ENCODE measurements at places on chromosomes 2 and 18.

- DNase-seq, result peak; percentile 97
Measured at GRCh38 chr2:161030260-161031063, 129.8 kb upstream of the TANK start.

- no peak for DNase-seq
Measured at GRCh38 chr2:169069341-169069740, at the start of gene DHRS9. Gene DHRS9, plus strand, starts transcription at chr2:169069563. Its CDS starts 12,019 bp downstream, at chr2:169081582.

GRCh38 chr2:149021271-149021719, 17.2 kb upstream of the LYPD6B start:
- DNase-seq, result no peak

DNA sequence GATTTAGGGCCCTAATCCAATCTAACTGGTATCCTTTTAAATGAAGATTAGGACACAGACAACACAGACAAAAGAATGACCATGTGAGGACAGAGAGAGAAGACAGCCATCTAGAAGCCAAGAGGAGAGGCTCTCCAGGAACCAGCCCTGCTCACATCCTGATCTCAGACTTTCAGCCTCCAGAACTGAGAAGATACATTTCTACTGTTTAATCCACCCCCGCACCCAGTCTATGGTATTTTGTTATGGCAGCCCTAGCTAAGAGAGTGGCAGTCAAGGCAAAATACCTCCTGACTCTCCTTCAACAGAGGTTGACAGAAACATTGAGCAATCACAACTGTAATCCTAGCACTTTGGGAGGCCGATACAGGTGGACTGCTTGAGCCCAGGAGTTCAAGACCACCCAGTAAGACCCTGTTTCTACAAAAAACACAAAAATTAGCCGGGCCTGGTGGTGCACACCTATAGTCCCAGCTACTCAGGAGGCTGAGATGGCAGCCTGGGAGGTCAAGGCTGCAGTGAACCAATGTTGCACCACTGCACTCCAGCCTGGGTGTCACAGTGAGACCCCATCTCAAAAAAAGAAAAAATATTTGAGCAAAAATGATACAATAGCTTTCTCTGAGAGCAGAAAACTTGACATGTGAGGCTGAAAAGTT, 34.7 kb downstream of the WDR33 start:
- no peak for DNase-seq

- no peak for DNase-seq
Measured at GRCh38 chr2:177053716-177054115, 158.9 kb upstream of the HNRNPA3 start.

GRCh38 chr18:5824370-5824984, 70.8 kb downstream of the TMEM200C start:
- no peak for DNase-seq

DNA sequence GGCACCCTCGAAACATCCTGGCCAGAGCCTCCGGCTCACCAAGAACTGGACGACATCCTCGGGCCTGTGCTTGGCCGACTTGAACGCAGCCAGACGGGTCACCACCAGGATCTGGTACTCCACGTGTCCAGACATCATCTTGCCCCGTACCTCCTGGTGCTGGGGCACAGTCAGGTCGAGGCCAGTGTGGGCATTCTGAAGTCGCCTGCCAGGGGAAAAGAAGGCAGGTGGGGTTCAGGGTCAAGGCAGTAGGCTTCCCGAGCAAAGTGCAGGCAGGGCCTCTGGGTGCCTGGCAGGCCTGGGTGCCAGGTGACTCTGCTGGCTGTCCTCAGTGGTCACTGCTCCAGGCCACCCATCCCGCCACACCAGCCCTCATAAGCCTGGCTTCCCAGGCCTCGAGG, 5.6 kb downstream of the HS1BP3 start:
- DNase-seq, result no peak

DNA sequence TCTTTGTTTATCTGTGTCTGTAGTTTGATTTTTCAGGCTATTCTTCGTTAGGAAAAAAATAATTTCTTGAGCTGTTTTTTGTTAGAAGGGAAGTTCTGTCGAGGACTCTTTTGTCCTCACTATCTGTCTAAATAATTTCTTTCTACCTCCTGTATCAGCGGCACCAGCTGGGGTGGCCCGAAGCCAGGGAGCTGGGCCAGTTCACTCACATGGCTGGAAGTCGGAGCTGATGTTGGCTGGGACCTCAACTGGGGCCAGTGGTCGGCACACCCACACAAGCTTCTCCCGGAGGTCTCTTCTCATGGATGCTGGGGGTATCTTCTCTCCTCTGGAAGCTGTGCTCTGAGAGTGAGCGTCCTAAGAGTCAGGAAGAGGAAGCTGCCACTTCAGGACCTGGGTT, 8.0 kb upstream of the PDIA6 start:
- DNase-seq, result no peak

DNA sequence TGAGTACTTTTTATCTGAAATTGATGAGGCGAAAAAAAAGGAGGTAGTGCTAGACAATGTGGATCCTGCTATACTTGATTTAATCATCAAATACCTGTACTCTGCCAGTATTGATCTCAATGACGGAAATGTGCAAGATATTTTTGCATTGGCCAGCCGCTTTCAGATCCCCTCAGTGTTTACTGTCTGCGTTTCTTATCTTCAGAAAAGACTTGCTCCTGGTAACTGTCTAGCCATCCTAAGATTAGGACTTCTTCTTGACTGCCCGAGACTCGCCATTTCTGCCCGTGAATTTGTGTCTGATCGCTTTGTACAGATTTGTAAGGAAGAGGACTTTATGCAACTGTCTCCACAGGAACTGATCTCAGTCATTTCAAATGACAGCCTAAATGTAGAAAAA, 453 bp downstream of the KLHL41 start:
- DNase-seq, result no peak

DNA sequence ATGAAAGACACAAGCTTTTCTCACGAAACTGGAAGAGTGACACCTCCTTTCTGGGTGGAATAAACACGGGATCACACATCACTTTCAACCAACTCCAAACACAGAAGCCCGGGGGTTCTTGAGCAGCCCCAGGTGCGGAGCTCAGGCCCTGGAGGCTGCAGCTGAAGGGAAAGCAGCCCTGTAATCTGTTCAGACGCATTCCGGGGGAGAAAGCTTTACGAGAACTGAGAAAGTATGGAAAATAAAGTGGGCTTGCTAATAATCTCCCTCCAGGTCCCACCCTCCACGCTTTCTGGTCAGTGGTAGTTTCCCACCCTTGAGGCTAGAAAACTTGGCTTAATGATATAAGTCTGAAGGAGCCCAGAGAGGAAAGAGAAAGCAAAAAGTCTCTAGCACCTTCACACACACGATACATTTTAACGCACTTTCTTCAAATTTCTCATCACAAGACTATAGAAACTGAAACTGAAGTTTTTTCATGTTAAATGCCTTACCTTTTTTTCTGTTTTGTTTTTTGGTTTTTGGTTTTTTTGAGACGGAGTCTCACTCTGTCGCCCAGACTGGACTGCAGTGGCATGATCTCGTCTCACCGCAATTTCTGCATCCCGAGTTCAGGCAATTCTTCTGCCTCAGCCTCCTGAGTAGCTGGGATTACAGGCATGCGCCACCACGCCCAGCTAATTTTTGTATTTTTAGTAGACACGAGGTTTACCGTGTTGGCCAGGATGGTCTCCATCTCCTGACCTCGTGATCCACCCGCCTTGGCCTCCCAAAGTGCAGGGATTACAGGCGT, 141.3 kb downstream of the AFF3 start:
- no peak for DNase-seq

DNA sequence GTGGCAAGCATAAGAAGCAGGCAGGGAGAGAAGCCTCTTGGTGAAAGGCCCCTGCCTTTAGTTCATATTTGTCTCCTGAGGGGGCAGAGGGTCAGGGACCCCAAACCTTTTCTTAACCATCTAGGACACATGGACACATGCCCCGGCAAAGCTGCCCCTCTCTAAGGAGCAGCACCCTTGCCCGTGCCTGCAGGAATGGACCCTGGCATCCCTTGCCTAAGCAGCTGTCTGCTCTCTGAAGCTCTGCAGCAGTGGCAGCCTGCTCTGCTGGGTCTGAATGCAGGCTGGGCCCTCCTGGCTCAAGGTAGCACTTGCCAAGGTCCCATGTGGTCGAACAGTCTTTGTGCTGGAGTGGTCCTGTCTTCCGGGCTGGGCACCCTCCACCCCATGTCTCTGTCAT, 174.4 kb downstream of the CELF4 start:
- no peak for DNase-seq

DNA sequence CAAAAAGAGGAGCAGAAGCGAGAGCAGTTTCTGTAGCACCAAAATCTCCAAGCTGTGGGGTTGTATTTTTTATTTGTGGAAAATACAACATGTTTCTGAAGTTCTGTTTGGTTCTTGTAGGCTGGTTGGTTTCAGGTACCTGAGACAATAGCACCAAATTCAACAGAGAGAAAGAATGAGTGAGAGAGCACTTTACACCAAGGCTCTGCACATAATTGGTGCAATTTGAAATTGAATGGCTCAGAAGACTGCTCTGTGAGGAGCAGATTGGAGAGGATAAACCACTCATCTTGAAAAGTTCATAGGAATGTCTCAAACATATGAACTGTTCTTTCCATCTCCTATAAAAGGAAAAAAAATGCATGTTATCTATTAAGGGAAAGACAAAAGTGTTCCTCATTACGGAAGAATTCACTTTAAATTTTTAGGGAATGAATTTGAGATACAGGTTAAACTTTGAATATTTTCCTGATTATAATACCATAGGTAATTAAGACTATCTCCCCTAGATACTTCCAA, 175.1 kb downstream of the ATAD2B start:
- DNase-seq, result no peak

GRCh38 chr2:238897122-238897880, 49.4 kb downstream of the TWIST2 start:
- no peak for DNase-seq

GRCh38 chr18:61419763-61420162, 86.5 kb downstream of the CDH20 start:
- no peak for DNase-seq

- DNase-seq, result no peak
Measured at GRCh38 chr2:85788603-85789002, 34.8 kb downstream of the ATOH8 start.

DNA sequence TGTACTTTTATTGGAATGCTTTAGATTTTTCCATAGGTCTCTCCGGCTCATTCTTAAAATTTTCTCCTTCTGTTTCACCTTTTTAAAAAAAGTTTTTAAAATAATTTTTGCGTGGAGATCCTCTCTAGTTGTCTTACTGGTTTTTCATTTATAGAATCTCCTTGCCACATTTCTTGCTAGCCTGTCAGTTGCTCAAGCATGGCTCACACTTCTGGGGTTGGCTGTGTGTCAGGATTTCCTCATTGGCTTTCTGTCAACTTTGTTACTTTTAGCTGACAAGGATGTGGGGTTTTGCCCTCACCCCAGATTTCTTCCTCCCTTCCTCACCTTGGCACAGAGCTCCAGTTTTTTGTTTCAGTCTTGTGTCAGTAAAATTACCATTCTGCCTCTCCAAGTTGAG, 124.6 kb downstream of the ZNF407 start:
- DNase-seq, result peak; percentile 48

DNA sequence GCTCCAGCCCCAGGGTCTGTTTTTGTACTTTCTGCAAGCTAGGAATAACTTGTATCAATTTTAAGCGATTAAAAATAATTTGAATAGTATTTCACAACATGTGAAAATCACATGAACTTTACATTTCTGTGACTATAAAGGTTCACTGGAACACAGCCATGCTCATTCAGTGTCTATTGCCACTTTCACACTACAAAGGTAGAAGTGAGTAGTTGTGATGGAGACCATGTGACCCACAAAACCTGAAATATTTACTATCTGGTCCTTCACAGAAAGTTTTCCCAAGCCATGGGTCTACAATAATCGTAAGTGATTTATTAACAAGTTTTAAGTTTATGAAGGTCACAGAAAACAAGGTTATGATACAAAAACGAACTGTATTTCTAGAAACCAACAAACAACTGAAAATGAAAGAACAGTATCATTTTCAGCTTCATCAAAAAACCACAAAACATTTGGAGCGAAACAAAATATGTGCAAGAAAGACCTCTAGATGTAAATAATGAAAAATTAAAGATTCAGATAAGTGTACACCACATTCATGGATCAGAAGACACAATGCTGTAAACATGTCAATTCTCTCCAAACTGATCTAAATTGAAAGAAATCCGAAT, 68.9 kb upstream of the DNER start:
- no peak for DNase-seq

- DNase-seq, result no peak
Measured at GRCh38 chr2:111903930-111904439, 5.6 kb downstream of the MERTK start.

DNA sequence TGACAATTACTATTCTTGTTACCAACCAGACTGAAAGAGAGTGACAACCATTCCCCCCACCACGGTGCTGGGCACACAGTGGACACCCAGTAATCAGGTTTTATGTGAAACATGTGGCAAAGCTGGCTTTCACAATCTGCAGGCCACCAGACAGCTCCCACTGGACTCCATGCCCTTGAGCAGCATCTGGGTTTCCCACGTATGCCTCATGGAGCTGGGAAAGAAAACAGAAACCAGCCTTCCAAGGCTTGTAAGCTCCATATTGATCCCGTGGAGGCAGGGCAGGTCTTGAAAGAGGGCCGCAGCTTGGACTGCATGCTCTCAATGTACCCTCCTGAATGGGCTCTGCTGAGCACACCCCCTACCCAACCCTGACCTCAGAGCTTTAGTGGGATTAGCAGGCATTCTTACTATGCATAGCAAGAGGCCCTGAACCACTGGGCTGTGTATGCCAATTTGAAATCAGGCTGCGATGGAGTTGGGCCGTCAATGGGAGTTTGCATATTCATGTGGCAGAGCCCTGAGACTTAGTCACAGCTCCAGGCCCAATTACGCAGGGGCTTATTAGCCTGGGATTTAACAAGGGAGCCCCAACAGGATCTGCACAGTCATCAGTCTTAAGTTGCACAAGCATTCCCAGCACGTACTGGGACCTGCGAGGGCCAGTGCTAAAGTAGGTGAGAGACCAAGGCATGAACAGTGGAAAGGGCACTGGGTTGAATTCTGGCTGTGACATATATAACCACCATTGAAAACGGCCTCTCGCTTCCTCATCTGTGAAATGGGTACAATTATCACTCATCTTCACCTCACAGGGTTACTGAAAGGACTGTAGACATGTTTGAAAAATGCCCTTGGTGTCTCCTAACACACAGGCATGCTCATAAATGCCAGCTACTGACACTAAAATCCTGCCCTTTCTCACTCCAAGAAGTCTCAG, 10.5 kb downstream of the C1QL2 start:
- DNase-seq, result no peak

DNA sequence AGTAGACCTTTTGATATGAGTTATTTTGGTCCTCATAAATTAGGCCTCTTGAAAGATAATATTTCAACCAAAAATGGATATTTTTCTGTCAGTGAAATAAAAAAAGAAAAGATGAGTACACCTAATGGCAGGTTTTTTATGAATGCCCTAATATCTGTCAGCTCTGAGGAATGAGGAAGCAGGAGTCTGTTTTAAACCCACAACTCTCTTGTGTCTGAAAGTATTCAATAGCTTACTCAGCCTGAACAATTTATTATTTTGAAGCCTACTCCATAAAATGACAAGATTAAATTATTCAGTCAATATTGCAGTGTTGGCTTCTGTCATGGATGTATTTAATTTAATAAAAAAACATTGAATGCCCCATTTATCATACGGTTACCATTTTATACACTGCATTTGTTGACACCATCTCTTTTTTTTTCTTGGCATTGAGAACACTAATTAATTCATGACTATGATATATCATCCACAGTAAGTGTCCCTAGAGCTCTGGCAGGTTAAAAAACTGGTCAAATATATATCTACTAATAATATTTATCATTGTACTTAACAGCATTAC, 548.2 kb downstream of the CBLN2 start:
- DNase-seq, result no peak

GRCh38 chr18:48003426-48004349, 73.2 kb upstream of the SMAD2 start:
- no peak for DNase-seq

GRCh38 chr2:50646226-50646625, 385.7 kb downstream of the NRXN1 start:
- no peak for DNase-seq

- DNase-seq, result no peak
Measured at GRCh38 chr2:132009874-132010521, 151.8 kb downstream of the ANKRD30BL start.

Measured in GM04504 (cell line).